Non-pigmented ciliary epithelial cell (primary cell): ENCODE measurements at places on chromosomes 6 and 20.

- no peak for DNase-seq
These were observed 35.3 kb downstream of the METTL24 start for GRCh38 chr6:110322874-110323242.

- no peak for DNase-seq
These were observed 69.4 kb upstream of the RNF24 start for GRCh38 chr20:4084721-4085120.

- no peak for DNase-seq
These were observed 10.9 kb downstream of the RRP36 start for GRCh38 chr6:43032326-43032725.

GRCh38 chr6:106134906-106135634, 48.9 kb downstream of the PRDM1 start:
- no peak for DNase-seq

DNA sequence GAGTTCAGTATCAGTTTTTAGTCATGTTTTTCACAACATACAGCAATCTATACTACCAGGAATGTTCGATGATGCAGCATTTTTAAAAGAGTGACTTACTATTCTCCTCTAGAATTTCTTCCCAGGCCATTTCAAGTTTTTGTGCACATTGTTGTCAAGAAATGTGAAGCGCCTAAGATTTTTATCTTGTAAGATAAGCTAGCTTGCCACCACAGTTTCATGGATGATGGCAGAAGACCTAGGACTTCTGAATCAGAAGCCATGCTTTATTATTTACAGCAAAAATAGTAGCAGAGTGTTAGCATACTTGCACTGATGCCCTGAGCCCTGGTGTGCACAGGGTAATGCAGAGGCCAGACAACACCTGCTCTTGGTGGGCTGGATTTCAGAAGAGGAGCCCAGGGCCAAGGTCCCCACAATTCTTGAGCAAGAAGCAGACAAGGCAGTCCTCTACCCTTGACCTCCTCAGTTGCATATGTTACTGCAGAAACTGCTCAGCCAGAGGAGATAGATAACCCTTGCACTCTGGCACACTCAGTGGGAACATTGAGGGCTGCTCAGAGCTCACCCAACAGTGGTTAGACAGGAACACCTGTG, 99.2 kb downstream of the QKI start:
- DNase-seq: no peak

DNA sequence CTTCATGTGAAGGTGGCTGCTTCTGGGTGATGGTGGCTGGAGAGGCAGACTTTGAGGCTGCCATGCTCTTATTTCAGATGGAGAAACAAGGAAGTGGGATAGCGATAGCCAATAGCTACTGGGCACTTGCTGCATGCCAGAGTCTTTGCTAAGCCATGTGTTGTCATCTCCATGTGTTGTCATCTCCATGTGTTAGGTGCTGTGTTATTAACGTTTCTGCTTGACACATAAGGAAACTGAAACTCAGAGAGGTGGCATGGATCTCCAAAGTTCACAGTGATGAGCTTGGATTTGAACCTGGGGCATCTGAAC, 16.9 kb downstream of the KIAA1755 start:
- DNase-seq: no peak

GRCh38 chr20:57374931-57375651, 16.1 kb upstream of the RBM38 start:
- no peak for DNase-seq

GRCh38 chr6:51105357-51105756, 286.7 kb downstream of the TFAP2B start:
- DNase-seq: no peak

DNA sequence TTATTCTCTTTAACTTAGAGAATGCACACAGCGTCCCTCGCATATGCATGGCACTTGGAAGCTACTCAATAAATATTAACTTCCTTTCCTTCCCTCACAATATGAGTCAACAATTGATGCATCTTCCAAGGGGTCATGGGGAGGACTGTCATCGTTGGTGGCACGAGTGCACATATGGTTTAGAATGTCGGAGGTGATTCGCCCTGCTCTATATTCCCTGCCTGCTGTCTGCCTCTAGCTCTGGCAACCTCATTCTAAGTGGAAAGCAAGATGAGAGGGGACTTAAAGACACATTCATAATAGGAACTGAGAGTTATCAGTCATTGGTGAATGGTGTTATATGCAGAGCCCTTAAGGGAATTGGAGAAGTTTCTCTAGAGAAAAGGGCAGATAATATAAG, 44.6 kb downstream of the MAK start:
- no peak for DNase-seq

DNA sequence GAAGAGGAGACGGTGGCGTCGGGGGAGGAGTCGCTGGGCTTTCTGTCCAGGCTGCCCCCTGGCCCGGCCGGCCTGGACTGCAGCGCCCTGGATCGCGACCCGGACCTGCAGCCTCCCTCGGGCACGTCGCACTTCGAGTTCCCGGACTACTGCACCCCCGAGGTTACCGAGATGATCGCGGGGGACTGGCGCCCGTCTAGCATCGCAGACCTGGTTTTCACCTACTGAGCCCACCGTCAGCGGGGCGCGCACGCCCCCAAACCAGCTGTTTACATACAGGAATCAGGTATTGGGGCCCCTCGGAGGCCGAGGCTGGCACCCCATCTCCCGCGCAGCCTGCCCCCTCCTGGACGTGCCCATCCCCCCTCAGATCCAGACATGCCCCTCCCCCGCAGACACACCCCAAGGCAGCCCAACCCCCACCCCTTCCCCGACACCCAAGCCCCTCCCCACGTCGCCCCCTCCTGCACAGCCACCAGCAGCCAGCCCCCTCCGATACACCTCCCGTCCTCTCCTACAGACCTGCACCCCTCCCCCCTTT, 1.4 kb downstream of the SOX12 start:
- no peak for DNase-seq

GRCh38 chr6:111653979-111654378, 48.3 kb upstream of the TRAF3IP2 start:
- no peak for DNase-seq

GRCh38 chr6:16570946-16571345, 190.3 kb downstream of the ATXN1 start:
- no peak for DNase-seq

DNA sequence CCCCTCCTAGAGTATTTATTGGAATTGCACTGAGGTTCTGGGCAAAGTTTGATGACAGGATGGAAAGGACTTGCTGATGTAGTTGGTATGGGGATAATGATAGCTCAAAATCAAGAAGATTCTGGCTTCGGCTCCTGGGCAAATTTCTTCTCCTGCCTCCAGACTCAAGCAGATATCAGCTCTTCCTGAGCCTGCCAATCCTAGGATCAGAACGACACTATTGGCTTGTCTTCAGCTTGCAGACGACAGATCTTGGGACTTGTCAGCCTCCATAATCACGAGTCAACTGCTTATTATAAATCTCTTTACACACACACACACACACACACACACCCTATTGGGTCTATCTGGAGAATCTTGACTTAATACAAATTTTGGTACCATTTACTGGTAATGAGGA, 131.1 kb downstream of the PREX1 start:
- no peak for DNase-seq
